ENCODE measurements at places on chromosomes 6 and 20.

GRCh38 chr20:25042531-25043498 lies 15.1 kb downstream of the ACSS1 start:
- DNase-seq: peak; percentile 70

- no peak for DNase-seq
Observed at GRCh38 chr6:159959165-159959975, 9.5 kb upstream of the IGF2R start.

GRCh38 chr20:43220612-43221011 lies 30.9 kb upstream of the PTPRT start:
- DNase-seq: no peak

DNA sequence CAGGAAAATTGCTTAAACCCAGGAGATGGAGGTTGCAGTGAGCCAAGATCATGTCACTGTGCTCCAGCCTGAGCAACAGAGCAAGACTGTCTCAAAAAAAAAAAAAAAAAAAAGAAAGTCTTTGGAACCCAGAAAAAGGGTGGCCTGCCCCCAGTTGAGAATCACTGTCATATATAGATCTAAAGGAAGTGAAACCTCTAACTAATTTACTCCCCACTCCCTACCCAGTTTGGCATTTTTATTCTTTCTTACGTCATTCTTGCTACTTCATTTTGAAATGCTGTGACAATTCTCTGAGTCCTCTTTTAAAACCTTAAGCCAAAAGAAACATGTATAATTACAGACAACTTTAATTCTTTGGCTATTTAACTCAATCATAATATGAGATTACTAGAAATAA lies 254.8 kb downstream of the CDC5L start:
- DNase-seq: no peak

- no peak for DNase-seq
Observed at GRCh38 chr6:54282186-54282585, 26.1 kb upstream of the TINAG start.

DNA sequence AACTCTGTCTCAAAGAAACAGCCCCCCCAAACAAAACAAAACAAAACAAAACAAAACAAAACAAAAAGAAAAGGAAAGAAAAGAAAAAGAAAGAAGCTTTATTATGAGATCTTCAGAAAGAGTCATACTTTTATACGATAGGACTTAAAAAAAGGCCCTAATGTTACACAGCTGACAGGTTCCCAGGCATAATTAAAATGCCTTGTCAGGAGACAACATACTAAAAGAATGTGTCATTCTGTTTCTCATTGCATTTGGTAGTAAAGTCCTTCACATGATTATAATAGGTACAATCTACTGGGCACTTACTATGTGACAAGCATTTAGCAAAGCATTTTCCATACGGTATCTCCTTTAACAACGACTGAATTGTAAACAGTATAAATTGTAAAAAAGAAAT lies 36.4 kb upstream of the RPN2 start:
- no peak for DNase-seq

GRCh38 chr20:4371623-4372251 lies 350.0 kb upstream of the PRND start:
- no peak for DNase-seq

- peak; percentile 6 for DNase-seq
Observed at GRCh38 chr6:170232186-170233002, 58.5 kb downstream of the DLL1 start.

DNA sequence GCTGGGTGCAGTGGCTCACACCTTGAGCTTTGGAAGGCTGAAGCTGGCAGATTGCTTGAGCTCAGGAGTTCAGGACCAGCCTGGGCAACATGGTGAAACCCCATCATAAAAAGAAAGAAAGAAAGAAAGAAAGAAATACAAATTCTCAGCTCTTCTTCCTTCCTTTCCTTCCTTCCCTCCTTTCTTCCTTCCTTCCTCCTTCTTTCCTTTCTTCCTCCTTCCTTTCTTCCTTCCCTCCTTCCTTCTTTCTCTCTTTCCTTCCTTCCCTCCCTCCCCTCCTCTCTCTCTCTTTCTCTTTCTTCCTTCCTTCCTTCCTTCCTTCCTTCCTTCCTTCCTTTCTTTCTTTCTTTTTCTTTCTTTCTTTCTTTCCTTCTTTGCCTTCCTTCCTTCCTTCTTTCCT lies 21.0 kb upstream of the NCOA3 start:
- DNase-seq: no peak

DNA sequence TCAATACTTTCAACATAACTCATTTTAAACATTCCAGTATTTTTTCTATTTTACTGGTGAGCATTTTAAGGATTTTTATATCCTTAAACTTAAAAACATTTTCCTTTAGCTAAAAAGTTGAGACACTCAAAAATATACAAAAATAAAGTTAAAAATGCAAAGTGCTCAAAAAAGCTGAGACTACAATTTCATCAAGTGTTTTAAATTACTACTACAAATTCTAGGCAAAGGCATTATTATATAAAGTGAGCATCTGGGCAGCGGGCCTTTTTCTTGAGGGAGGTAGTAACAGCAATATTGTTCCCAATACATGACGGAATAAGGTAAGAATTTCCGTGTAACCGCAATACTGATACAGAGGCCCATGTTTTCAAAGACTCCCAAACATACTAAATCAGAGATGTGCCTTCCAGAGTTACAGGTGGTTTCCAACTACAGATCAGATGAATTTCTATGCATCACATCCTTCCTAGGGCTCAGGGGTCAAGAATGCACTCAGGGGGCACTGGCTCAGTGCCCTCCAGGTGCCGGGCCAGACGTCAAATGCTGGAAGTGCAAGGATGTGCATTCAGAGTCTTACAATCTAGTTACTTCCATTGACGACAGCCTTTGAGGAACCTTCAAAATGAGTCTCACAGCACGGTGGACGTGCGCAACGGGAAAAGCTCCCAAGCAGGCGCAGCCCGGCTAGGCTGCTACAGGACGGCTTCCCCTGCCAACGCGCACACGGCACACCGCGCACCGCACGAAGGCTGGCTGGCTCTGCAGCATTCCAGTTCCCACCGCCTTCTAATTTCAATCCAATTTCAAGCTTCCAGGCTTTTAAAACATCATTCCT lies 1.7 kb downstream of the PHF10 start:
- peak; percentile 42 for DNase-seq

DNA sequence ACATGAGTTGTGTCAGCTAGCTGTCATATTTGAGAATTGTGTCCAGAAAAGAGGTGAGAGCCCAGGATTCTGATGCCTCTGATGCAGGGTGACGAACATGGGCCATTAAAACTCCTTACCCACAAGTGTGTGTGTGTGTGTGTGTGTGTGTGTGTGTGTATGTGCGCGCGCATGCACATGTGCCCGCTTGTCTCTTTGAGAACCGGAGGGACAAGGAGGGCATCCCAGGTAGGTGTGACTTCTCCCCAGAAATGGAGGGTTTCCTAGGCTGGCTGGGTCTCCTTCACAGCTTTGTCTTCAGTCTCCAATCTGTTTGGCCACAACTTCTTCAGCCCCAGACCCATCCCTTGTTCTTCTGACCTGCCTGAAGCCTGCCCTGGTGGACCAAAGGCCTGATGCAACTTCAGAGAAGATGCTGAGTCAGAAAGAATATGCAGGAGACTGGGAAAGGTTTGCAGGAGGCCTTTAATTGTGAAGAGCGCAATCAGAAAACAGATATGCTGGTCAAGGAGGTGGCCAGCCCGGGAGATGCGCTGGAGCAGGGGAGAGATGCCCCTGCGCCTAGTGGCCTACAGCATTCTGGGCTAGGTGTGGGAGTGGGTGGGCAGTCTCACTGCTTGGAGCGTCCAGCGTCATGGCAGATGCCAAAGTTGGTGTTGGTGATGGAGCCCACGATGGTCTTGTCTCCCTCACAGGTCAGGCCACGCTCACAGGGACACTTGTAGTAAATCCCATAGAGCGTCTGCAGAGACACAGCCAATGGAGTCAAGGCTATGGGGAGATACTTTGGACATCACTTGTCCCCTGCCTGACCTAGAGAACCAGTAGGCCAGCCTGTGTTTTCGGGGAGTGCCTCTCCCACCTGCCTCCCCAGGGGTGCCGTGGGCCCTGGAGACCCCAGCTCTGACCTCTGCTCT lies 2.3 kb downstream of the CLPS start:
- no peak for DNase-seq

DNA sequence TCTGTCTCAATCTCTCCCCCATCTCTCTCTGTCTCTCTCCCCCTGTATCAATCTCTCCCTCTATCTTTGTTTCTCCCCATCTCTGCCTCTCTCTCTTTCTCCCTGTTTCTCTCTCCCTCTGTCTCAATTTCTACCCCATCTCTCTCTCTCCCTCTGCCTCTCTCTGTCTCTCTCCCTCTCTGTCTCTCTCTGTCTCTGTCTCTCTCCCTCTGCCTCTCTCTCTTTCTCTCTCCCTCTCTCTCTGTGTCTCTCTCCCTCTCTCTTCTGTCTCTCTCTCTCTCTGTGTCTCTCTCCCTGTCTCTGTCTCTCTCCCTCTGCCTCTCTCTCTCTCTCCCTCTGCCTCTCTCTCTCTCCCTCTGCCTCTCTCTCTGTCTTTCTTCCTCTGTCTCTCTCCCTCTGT lies 62.6 kb downstream of the DACT2 start:
- no peak for DNase-seq

GRCh38 chr6:156686301-156686994 lies 90.7 kb upstream of the ARID1B start:
- no peak for DNase-seq

- DNase-seq: no peak
Observed at GRCh38 chr6:81700414-81700813, 52.1 kb downstream of the TENT5A start.

- peak; percentile 30 for DNase-seq
Observed at GRCh38 chr20:44004306-44004915, 89.8 kb downstream of the TOX2 start.

DNA sequence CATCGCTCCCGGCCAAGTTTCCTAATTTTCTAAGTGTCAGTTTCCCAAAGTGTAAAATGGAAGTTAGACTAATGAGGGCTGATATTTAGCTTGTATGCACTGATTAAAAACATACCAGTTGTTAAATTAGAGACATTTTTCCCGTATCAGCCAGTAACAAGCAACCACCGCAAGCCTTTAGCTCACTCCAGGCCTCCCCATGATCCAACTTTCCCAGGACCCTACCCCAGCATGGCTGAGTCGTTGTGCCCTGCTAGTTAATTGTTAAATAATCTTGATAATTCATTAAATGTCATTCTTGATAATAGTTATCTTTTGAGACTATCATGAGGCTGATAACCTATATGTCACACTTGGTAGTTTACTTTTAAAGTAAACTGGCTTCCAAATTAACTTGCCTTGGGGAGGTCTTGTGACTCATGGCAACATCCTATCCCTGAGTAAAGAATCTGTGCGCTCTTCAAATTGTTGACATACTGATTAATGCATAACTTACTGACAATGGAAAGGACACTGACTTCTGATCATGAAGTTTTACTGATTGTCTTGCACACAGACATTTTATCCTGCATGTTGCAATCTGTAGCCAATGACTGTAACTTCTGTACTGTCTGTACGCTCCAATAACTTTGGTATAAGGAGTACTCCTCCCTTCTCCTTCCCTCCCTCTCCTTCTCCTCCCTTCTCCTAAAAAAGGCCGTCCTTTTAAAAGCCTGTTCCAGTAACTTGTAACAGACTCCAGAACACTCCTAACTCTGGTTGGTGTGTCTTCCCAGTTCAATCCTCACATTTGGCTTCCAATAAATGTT lies 6.3 kb upstream of the GTF3C6 start:
- no peak for DNase-seq

GRCh38 chr6:39416026-39416425 lies 93.5 kb upstream of the KCNK16 start:
- no peak for DNase-seq

DNA sequence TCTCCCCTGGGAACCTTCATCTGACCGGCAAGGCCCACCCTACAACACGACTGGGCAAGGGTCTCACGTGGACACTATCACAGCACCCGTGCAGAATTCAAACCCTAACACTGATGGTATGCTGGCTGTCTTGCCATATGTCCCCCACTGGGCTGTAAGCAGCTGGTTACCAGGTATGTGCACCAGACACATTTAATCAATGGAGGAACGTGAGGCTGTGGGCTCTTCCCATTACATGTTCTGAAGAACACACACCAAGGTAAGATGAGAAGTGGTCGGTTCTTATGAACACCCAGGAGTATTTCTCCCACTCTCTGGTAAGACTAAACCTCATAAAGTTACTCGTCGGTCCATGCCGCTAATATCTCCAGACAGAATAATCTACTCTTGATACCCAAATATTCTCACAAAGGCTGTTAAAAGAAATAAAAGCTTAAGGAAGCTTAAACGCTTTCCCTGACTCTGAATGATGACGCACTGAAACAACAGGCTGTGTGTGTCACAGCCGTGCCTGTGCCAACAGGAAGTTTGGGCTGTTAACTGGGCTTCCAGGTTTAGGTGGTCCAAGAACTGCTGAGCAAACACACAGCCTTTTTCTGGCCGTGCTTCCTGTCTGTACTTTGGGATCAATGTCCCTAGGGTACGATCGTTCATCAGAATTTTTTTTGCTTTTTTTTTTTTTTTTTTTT lies 75.3 kb downstream of the SLC23A2 start:
- peak; percentile 50 for DNase-seq

DNA sequence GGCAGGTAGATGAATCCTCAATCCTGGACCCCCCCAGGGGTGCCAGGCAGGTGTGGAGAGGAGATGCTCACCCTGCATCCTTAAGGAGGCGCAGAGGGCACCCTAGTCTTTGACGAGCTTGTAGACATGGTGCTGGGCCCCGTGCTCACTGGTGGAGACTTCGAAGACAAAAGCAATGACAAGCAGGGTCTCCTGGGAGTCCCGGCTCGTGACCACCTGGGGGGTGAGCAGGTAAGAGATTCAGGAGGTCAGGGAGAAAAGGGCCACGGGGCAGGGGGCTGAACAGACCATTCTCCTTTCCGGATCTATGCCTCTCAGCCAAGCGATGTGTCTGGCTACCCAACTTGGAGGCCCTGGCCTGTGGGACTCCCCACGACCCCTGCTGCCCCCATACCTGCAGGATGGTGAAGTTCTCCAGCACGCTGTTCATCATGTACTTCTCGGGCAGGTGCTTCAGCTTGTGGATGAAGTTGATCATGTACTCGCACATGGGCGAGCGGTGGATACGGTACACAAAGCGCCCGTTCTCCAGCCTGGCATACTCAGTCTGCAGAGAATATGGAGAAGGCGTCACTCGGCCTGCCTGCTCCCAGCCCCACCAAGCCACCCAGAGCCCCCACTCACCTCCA lies 6.9 kb downstream of the RPL10A start:
- no peak for DNase-seq

GRCh38 chr6:157561929-157562810 lies 181.2 kb downstream of the ZDHHC14 start:
- DNase-seq: no peak

DNA sequence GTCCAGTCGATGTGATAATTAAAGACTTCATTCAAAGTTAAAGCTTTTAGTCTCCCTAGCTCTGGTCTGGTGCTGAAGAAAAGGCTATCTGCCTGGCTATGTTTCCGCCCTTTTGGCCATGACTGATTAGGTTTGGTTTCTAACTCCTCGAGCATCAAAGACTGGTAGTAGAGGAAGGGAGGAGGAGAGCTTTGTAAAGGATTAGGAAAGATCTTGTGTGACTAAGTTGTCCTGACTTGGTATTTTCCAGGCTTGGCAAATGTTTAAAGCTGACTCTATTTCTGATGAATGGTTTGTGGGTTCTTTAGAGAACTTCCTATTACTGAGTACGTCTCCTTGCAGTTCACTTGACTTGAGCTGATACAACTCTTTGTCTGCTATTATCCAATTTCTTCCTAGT lies 312.9 kb downstream of the GJA1 start:
- no peak for DNase-seq

- DNase-seq: peak; percentile 91
Observed at GRCh38 chr6:33672808-33673207, 38.7 kb downstream of the UQCC2 start.

Data from left ventricle myocardium inferior (tissue), 1 donor.